Ecto neural progenitor cell (in vitro differentiated cells): ENCODE measurements at places on chromosomes 3 and 15.

DNA sequence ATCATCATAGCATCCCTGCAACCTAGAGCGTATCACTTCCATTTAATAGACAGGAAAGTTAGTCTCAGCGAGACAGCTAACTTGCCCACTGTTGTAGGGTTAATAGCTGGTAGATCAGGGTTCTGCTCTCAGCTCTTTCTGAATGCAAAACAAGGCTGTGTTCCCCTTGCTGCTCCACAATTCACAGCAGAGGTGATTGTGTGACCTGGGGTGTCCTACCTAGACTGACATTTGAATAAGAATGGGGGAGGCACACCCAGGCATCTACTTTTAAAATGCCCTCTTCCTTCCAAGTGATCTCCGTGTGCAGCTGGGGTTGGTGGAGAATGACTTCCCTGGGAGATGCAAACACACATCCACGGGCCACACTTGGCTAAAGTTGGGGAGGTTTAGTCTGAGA, 43.0 kb upstream of the CACNA2D3 start:
- DNase-seq: no peak

DNA sequence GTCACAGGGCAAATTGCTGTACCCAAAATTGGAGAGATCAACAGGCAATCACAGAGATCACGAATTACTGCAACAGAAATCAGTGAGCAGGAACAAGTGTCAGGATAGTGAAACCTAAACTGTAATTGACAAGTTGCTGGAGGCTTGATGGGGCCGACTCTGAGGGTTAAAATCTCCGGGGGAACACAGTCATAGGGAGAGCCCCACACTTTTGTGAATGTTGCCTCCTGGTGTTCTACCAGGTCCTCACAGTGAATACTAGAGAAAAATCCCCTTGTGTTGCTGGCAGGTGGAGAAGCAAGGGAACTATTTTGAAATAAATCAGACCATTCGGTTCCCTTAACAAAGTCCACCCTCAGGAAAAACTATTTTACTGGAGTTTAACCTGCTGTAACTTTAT, 697.5 kb upstream of the CBLB start:
- no peak for DNase-seq

GRCh38 chr3:141056751-141057171, 5.6 kb downstream of the SPSB4 start:
- DNase-seq: no peak

GRCh38 chr3:174949523-174949922, 90.4 kb downstream of the NAALADL2 start:
- DNase-seq: no peak

DNA sequence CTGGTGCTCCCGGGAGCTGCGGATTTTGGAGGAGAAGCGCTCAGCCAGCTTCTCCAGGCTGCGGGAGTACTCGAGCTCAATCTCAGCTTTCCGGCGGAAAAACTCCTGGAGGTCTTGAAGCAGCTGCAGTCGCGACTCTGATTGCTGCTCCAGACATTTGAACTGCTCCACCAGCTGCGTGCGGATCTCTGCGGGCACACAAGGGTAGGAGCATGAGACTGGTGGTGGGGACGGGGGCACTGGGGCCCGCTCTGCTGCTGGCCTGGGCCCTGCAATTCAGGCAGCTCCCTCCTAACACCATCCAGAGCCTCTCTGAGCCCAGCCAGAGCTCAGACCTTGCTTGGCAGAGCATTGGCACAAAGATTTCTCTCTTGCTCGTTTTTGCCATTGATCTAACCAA, 124.7 kb downstream of the SRGAP3 start:
- DNase-seq: no peak

- DNase-seq: no peak
Measured at GRCh38 chr3:141093971-141094684, 43.0 kb downstream of the SPSB4 start.

- DNase-seq: no peak
Measured at GRCh38 chr3:74561881-74562280, 52.6 kb downstream of the CNTN3 start.

GRCh38 chr15:67178569-67179210, 75.8 kb downstream of the AAGAB start:
- no peak for DNase-seq

- DNase-seq: no peak
Measured at GRCh38 chr3:31234145-31234544, 298.6 kb upstream of the STT3B start.

DNA sequence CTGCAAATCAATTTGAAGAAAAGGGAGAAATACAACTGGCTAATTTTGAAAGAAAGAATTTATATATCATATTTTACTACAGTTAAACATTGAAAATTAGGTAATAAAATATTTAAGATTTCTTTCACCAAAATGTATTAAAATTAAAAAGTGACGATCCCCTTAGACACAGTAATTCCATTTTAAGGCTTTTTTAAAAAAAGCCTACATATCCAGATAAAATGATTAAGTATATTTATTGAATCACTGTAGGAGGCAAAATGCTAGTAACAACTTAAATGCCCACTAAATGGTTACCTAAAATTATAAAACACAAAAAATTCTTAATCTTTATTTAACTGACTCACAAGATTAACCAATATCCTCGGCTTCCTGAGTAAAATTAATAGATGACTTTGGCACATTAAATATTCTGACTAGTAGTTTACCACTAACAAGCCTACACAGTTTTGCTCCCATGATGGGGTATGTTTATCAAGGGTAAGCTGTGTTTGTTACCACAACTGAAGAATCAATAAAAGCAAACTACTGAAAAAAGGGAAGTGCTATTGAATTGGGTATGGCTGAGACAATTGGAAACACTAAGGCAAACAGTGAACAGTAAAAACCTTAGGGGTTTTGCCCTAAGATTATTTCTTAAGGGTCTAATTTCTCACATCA, 28.4 kb downstream of the ANKRD28 start:
- no peak for DNase-seq
